HepG2 (cell line): ENCODE measurements at places on chromosomes 5 and 9. TPM values are rescaled to one million over a fixed set of nuclear protein-coding genes. Genes with fewer than 3 reads are reported as not detected.

GRCh38 chr9:21590058-21590996 lies 108.2 kb upstream of the IFNE start:
- no peaks in the 10 kb centered on the region for H3K4me1 ChIP-seq
- H3K27me3 ChIP-seq = no peaks in the 10 kb centered on the region

DNA sequence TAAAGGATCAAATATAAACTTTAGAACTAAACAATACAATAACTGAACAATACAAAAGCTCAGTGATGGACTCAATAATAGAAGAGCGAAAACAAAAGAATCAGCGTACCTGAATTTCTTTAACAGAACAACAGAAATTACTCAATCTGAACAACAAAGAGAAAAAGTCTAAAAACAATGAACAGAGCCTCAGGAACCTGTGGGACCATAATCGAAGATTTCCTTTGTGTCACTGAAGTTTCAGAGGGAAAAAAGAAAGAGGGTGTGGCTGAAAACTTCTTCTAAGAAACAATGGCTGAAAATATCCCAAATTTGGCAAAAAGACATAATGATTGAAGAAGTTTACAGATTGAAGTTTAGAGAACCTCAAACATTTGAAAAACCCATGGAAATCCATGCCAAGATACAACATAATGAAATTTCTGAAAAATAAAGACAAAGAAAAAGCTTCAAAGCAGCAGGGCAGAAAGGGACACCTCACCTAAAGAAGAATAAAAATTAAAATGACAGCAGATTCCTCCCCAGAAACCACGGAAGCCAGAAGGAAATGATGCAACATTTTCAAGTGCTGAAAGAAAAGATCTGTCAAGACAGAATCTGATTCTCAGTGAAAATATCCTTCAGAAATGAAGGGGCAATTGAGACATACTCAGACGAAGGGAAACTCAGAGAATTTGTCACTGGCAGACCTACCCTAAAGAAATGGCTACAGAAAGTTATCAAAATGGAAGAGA lies 288.8 kb downstream of the ARL15 start:
- H3K27ac ChIP-seq = no peak overlapping the region
- no peak for DNase-seq
- H3K4me3 ChIP-seq = no peak overlapping the region
- H3K36me3 ChIP-seq = no peaks in the 10 kb centered on the region

GRCh38 chr9:86407022-86407421 lies 52.8 kb upstream of the TUT7 start:
- no peaks in the 10 kb centered on the region for H3K36me3 ChIP-seq
- no peak overlapping the region for H3K27ac ChIP-seq
- DNase-seq = peak; percentile 54
- no peak overlapping the region; the same call in 1 of the 2 replicates for H3K4me3 ChIP-seq

DNA sequence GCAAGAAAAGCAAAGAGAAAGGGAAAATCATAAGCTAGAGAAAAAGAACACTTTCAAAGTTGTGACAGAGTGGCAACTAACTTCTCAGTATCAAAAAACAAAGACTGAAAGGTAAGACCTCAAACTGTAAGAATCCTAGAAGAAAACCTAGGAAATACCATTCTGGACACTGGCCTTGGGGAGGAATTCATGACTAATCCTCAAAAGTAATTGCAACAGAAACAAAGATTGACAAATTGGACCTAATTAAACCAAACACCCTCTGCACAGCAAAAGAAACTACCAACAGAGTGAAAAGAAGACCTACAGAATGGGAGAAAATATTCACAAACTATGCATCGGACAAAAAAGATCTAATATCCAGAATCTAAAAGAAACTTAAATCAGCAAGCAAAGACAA lies 79.1 kb downstream of the FEM1C start:
- no peak for DNase-seq
- H3K27ac ChIP-seq = no peak overlapping the region
- H3K36me3 ChIP-seq = no peaks in the 10 kb centered on the region
- no peak overlapping the region for H3K4me3 ChIP-seq
- no peaks in the 10 kb centered on the region for H3K27me3 ChIP-seq

The MYMK gene
- total RNA-seq = not detected in 2 replicates

The SPINK13 gene
- not detected in 2 replicates for total RNA-seq

The PCDHGB6 gene
- total RNA-seq = 0.20 TPM in 1 of 2 replicates, not detected in the other
